ENCODE measurements at places on chromosomes 2 and 18.

DNA sequence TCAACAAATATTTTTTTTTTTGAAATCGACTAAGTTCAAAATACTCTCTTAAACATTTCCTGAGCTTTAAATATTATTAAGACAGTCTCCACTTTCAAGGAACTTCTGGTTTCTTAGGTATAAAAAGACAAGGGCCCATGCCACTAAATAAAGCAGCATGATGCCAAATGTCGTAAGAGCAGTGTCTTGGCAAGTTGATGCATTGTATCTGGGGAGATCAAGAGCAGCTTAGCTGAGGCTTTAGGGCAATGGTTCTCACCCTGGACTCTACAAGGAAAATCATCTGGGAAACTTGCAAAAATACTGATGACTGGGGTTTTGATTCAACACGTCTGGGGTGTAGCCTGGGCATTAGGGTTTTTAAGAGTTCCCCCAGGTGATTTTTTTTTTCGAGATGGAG, 41.3 kb downstream of the COL4A3 start:
- no peak for DNase-seq

DNA sequence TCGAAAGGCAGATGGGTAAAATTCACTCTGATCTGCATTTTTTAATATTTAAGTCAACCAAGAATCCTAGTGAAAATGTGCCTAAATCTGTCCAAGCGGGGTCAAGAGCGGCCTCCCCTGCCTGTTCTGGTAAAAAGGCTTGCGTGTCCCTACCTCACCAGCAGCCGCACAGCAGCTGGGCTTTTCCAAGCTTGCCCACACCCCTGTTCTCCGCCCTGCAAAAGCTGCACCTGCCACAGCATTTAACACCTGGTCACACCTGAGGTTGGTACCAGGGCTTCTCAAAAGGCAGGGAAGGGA, 25.8 kb upstream of the TMEM182 start:
- no peak for DNase-seq

DNA sequence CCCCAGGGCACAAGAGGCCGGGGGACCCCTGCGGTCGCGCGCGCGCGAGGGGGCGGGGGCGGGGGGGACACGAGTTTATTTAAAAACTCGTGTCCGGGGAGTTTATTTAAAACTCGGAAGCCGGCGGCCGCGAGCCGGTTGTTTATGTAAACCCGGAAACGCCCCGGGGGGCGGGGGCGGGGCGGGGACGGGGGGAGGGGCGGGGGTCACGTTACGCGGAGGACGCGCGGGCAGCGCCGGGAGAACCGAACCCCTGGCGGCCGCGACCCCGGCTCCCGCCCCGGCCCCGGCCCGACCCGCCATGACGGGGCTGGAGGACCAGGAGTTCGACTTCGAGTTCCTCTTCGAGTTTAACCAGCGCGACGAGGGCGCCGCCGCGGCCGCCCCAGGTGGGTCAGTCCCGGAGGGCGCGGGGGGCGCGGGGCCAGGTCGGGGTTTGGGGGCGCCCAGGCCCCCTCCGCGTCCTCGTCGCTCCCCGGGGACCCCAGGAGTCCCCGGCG, 4.4 kb downstream of the NFATC1 start:
- no peak for DNase-seq

GRCh38 chr2:32627441-32627813, 423 bp upstream of the TTC27 start:
- DNase-seq = no peak

DNA sequence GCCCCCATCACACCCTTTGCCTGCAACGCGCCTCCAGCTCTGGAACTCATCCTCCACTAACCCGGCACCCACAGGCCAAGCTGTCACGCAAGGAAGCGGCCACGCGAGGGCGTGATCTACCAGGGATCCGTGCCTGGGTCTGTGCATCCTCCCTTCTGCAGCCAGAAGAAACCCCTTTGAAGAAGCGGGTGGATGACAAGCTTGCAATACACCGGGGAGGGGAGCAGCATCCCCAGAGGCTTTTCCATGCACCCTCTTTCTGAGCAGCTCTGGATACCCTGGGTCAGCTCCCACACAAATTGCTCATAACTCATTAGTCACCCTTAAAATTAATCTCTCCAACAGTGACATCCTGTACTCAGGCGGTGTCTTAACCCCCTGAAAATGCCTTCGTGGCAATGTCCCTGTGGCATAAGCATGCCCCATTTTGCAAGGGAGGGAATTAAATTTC, 47.6 kb downstream of the PDCL3 start:
- peak; percentile 66 for DNase-seq

DNA sequence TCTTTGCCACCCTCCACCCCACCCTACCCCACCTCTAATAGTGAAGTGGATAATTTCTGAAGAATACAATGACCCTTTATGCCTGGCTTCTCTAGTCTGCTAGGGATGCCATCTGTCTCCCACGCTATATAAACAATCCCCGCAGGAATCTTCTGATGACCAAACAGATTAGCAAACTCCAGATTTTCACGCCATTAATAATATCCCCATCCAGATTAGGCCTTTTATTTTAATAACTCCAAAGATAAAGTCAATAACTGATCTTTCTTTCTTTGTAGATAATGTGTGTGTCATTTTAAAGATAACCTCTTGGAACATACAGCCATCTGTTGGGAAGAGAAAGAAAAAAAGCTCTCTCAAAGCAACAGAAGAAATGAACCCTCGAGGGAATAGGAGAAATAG, 47.9 kb upstream of the CCDC150 start:
- DNase-seq = no peak

GRCh38 chr2:30823452-30823851, 16.2 kb upstream of the CAPN13 start:
- DNase-seq = no peak

- no peak for DNase-seq
These were observed 40.2 kb downstream of the PID1 start for GRCh38 chr2:229230911-229231310.

DNA sequence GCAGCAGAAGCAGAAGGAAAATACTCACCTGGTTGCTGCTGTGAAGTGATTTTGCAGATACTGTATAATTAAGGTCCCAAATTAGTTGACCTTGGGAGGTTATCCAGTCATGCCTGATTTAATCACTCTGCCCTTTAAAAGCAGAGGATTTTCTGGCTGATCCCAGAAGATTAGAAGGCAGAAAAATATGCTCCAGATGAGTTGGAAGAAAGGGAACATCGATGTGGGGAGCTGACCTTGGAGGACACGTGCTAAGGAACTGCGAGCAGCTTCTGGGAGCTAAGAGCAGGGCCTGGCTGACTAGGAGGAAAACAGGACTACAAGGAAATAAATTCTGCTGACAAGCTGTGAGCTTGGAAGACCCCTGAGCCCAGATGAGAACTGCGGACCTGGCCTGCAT, 13.3 kb upstream of the DYM start:
- no peak for DNase-seq

- no peak for DNase-seq
These were observed 42.6 kb upstream of the MAP3K20 start for GRCh38 chr2:173033084-173033483.

- no peak for DNase-seq
These were observed 23.1 kb upstream of the KLF7 start for GRCh38 chr2:207188626-207189419.

DNA sequence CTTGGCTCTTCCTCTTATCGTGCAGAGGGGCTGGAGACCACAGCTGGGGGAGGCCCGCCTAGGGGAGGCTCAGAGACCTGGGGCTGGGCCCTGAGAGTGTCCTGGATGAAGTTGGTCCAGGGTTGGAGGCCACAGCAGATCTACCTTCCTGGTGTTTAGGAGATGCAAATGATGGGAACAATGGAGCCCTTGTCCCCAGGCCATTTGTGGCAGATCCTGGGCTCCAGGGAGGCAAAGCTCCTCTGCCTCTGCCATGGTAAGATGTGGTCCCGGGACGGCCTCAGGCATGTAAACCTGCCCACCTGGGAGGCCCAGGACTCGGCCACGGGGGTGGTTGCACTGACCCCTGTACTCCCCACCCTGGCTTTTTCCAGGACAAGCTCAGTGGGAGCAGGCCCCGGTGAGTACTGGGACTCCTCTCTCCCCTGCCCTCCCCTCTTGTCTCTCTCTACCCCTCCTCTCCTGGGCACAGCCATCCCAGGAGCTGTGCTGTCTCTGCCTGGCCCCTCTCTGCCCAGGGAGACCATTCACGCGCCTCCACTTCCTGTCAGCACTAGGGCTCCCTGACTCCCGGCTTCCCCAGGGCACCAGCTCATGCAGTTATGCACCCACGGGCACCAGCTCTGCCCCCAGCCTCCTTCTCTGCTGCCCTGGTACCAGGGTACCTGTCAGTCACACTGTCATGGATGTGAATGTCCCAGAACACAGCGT, 10.9 kb downstream of the SH2D6 start:
- DNase-seq = no peak

Data from stimulated activated CD8-positive, alpha-beta memory T cell treated with anti-CD3 and anti-CD28 coated beads, Interleukin-4, amount 100 ng/mL, for 1 hour (primary cell).